ENCODE measurements at places on chromosomes 6 and 20.
A peak's percentile ranks its signal among the peaks of the same experiment; 100 is the strongest.

GRCh38 chr20:4972506-4973251, 28.6 kb downstream of the SLC23A2 start:
- DNase-seq = no peak

DNA sequence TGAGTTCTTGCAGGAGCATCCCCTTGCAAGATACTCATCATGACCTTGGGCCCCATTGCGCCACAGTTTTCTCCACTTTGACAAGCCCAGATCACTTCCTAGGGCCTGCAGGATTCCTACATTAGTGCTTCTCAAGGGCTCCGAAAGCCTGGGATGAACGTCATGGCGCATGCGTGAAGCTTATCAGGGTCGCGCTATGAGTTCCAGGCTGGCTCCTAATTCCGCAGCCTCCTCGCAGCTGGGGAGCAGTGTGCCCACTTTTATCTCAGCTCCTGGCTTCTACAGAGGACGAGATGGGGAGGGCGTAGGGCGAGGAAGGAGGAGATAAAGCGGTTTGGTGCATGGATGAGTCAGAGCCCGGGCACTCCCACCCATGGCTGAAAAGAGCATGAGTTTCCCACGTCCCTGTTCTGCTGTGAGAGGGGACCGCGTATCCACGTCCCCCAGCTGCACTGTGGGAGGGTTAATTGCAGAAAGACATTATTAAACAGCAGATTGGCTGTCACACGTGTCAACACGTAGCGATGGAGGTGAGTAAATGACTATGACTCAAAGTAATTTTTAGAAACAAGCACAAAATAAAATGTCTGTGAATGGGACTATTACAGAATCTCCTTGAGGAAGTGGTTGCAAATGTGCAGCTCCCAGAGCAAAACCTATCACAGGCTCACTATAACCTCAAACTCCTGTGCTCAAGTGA, 72.9 kb upstream of the DSP start:
- peak; percentile 27 for DNase-seq

DNA sequence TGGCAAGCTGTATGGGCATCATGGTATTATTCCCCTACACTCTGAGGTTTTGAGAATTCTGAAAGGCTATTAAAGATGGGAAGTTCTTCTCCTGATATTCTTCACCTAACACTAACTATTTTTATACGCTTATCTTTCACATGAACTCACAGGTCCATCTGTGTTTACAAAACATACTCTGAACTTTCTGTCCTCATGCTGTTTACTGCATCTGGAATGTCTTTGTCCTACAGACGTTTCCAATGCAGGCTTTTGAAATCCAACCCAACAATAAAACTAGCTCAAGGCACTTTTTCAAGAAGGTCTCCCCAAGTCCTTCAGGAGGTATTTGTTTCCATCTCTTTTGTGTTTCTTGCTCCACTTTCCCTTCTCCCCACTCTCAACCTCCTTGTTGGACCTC, 60.5 kb upstream of the MLIP start:
- no peak for DNase-seq

DNA sequence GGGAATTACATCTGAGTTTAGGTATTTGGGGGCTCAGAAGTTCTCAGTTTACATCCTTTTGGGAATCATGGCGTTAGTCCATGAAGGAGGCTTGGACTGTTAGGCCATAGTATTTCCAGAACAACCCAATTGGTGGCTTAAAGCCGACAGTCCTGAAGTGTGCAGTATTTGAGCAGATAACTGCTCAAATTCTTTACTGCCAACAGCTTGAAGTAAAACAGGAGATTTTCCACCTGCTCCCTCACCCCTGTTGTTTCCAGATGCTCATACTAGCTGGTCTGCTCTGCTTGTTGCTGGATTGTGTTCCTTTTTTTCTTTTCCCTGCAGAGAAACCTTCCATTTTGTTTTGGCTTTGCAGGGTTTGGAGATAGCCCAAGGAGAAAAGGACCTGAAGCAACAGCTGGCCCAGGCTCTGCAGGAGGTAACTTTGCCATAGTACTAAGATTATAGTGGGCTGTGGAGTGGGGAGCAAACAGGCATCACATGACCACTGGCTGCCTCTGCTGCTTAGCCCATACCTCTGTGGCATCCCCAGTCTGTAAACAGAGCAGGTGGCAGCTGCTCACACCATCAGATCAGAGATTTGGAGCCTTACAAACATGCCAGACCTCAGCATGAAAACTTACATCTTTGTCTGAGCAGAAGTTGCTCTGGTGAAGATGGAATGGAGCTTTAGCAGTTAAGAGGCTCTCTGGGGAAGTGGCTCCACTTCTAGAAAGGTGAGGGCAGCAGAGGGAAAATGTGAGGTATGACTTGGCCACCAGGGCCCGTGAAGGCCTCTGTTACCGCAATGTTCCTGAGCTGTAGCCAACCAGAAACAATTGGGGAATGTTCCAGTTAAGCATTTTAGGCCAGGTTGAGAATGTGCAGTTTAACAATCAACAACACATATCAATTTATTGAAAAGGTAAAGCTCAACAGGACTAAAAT, 17.6 kb downstream of the RNF8 start:
- DNase-seq = no peak

- DNase-seq = no peak
Observed at GRCh38 chr6:89386917-89387491, 25.1 kb downstream of the RRAGD start.

- no peak for DNase-seq
Observed at GRCh38 chr20:36254076-36254475, 17.8 kb downstream of the AAR2 start.

GRCh38 chr6:16725145-16725864, 36.0 kb downstream of the ATXN1 start:
- no peak for DNase-seq

- peak; percentile 43 for DNase-seq
Observed at GRCh38 chr20:62668441-62669027, 26.2 kb downstream of the SLCO4A1 start.

- DNase-seq = no peak
Observed at GRCh38 chr20:3340443-3340842, 67.0 kb downstream of the DNAAF9 start.

GRCh38 chr6:34358389-34358905, 34.0 kb downstream of the NUDT3 start:
- DNase-seq = no peak

- DNase-seq = no peak
Observed at GRCh38 chr6:16762268-16762549, 949 bp upstream of the ATXN1 start.

- no peak for DNase-seq
Observed at GRCh38 chr6:82176616-82177015, 70.9 kb downstream of the IBTK start.

- DNase-seq = peak; percentile 44
Observed at GRCh38 chr6:36679043-36679833, 724 bp downstream of the CDKN1A start.

GRCh38 chr6:22099231-22099630, 197.6 kb downstream of the PRL start:
- no peak for DNase-seq

DNA sequence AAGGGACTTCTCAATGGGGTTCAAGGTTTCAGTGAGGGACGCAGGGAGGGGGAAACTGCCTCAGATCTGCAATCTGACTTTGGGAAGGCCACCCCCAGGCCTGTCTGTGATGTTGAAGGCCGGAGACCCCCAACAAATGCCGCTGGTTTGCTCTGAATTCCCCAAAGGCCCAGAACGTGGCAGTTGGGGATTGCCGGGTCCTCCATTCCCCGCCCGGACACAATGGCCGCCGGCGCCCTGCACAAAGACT, 326 bp upstream of the BCL2L1 start:
- no peak for DNase-seq

DNA sequence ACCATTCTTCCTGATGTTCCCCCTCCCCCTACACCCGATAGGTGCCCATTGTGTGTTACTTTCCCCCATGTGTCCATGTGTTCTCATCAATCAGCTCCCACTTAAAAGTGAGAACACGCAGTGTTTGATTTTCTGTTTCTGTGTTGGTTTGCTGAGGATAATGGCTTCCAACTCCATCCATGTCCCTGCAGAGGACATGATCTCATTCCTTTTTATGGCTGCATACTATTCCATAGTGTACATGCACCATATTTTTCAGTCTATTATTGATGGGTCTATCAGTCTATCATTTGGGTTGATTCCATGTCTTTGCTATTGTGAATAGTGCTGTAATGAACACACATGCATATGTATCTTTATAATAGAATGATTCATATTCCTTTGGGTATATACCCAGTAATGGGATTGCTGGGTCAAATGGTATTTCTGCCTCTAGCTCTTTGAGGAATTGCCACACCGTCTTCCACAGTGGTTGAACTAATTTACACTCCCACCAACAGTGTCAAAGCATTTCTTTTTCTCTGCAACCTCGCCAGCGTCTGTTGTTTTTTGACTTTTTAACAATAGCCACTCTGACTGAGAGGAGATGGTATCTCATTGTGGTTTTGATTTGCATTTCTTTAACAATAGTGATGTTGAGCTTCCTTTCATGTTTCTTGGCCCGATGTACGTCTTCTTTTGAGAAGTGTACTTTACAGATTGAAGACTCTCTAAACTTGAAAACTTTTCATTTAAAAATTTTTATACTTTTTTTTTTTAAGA, 41.0 kb upstream of the GCNT2 start:
- DNase-seq = no peak

DNA sequence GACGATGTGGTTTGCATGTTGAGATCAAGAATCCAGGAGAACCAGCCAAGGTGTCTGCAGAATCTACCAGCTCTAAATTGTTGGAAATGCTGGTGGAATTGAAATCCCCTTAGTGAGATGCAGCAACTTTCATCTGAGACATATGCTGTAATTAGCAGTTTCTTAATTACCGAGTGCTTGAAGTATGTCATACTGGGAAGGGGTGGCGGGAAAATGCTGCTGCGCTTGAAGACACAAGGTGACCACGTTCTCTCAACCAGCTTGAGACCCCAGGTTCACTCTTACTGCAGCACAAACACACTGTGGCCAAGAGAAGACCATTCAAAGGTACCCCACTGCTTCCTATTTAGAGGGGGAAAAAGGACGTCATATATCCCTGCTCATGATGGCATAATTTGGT, 59.0 kb downstream of the PFDN4 start:
- no peak for DNase-seq

GRCh38 chr6:114176726-114177125, 166.1 kb downstream of the HS3ST5 start:
- no peak for DNase-seq

DNA sequence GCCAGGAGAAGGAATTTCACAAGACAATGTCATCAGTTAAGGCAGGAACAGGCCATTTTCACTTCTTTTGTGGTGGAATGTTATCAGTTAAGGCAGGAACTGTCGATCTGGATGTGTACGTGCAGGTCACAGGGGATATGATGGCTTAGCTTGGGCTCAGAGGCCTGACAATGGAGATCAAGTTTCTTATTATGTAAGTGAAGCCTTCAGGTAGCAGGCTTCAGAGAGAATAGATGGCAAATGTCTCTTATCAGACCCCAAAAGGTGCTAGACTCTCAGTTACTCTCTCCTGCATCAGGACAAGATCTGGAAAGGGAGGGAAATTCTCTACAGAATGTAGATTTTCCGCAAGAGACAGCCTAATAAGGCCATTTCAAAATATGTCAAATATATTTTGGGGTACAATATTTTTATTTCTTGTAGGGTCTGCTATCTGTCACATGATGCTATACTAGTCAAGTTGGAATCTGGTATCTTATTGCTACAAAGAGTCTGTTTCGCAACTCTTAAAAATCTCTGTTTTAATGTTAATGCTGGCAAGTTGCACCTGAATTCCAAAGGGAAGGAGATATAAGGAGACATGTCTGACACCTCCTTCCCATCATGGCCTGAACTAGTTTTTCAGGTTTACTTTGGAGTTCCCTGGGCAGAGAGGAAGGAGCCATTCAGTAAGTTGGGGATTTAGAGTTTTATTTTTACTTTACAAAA, 48.8 kb downstream of the TRDN start:
- no peak for DNase-seq

GRCh38 chr6:62357835-62358234, 71.8 kb upstream of the KHDRBS2 start:
- no peak for DNase-seq

DNA sequence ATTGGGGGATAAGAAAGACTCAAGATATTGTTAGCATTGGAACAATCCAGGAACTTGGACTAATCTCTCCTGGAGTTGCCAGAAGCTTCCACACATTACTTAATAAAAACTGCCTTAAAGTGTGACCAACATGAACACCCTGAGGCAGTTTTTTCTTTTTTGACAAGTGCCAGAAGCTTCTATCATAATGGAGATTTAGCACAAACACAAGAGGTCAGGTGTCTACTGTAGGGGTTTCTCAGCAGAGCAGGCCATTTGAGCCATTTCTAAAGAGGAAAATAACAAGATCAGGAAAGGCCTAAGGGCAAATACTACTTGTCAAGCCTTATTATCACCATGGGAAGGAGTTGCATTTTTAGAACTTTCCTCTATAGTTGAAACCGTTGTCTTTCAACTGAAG, 361.5 kb downstream of the EPM2A start:
- DNase-seq = no peak

DNA sequence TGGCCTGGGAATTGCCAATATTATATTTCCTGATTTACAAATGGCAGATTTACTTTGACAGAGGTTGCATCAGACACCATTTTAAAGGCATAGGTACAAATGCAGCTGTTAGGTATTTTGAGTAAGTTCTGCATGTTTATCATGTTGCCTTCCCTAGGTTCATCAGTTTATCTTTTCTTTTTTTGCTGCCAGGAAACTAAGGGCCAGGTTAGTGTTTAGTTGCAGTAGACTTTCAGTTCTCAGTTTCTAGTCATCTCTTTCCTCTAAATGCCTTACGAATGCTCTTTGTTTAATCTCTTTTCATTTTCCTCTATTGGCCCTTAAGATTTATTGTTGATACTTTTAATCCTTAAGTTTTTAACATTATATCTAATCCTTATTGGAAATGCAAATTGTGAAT, 129.9 kb downstream of the SMAP1 start:
- no peak for DNase-seq

GRCh38 chr20:31740208-31740607, 1.1 kb downstream of the TPX2 start:
- no peak for DNase-seq

DNA sequence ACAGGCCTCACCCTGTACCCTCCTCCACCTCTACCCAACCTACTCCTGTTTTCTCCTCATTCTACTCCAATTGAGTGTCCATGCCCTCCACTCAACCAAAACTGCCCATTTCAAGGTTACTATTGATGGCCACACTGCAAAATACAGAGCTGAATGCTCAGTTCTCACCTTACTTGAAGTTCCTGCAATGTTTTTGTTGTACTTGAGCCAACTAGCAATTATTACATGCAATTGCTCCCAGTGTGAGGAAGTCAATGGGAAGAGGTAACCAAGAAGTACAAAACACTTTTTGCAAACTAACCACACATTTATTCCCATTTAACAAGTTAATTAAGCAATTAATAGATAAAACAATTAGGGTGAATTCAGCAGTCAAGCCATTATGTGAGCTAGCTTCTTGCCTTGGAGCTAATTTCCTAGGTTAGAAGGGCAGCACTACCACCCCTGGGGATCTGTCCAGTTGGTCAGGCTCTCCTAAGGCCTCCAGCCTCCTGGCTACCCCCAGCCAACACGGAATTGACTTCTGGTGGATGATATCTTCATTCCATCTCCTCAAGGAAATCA, 52.4 kb upstream of the GGTLC1 start:
- DNase-seq = no peak

Measured in stimulated activated CD4-positive, alpha-beta T cell treated with anti-CD3 and anti-CD28 coated beads, Interleukin-15, amount 100 ng/mL, for 24 hours (primary cell).